Esophagus squamous epithelium (tissue), 5 donors: ENCODE measurements at places on chromosomes 11 and 22.

DNA sequence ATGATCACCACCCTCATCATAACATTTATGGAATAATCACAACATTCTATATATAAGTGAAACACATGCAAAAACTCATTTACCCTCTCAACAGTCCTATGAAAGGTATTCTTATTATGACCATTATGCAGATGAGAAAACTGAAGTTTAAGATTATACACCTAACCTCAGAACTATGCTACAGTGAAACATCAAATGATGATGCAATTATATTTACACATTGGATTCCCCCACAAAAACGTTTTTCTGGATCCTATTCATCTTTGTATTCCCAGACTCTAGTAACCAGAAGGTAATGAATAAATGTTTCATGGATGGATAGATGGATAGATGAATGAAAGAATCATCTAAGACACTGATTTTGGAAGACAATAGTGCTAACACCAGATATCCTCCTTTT is 54.8 kb downstream of the TCP11L1 start:
- DNase-seq = no peak

GRCh38 chr22:47375621-47376321 is 613.3 kb downstream of the TBC1D22A start:
- no peak for DNase-seq

DNA sequence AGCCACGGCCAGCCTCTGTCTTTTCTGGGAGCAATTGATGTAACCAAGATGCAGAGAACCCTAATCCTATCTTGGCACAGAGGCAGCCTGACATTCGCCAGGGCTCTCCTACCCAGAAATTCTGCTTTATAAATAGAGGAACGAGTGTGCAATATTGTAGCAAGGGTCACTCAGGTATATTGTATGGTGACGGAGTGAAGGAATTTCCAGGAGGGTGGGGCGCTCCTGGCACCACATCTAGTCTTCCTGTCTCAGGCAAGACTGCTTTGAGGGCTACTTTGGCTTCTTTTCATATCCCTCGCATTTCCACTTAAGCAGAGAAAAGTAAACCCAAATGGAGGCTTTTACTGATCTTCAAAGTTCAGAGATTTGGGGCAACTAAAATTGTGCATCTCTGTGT is 114.4 kb downstream of the BARX2 start:
- DNase-seq = no peak

DNA sequence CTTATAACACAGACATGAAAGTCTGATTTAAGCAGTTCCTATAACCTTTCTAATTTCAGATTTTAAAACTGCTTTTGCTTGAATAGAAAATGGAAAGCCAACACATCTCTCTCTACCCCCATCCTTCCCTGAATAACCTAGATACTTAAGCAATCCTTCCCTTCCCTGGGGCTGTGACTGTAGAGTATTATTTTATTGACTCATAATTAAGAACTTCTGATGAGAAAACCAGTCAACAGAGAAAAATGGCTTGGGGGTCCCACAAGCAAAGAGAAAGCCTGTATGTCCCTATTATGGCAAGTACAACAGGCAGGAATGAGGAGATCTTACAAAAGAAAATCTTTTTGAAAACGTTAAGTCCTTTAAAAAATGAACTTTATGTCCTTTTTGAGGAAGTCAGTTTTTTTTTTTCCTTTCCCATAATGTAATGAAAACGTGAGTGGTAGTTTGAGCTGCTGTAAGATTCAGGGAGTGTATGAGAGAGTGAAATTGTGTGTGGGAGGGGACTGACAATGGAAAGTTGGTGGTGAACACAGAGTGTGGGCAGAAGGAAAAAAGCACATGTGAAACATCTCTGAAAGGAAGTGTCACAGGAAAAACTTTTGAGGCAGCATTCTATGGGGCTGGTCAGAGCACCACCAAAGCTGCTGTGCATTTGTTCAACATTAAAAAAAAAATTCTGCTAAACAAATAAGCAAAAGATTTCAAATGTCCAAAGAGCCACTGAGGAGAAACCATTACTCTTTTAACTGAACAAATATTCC is 154.6 kb downstream of the MAML2 start:
- DNase-seq = no peak

DNA sequence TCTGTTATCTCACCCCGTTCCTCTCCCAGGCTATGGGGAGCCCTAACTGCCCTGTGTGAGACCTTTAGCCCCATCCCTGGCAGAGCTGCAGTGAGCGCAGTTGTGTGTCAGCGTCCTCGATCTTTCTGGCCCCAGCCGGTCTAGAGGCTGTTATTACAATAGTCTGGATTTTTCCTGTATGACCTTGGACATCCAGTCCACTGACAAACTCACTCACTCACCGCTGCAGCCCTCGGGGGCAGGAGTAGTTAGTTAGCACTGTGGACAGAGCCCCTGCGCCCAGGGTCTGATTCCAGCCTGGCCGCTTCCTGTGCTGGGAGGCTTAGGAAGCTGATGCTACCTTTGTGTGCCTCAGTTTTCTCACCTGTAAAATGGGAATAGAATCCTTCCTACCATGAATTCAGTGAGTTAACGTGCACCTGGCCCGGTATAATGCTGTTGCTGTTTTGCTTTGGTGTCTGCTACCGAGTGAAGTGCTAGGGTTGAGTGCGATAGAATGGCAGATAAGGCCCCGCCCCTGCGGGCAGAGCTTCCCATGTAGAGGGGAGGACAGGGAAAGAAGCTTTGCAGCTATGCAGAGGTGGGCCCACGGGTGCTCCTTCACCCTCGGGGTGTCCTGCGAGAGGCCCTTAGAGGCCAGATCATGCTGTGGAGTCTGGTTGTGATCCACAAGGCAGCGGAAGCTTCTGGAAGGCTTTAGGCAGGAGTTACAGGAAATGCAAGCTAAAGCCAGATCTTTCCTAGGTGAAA is 3.0 kb downstream of the LRP5 start:
- DNase-seq = no peak

GRCh38 chr11:15072551-15073143 is 746 bp upstream of the CALCB start:
- DNase-seq = no peak

DNA sequence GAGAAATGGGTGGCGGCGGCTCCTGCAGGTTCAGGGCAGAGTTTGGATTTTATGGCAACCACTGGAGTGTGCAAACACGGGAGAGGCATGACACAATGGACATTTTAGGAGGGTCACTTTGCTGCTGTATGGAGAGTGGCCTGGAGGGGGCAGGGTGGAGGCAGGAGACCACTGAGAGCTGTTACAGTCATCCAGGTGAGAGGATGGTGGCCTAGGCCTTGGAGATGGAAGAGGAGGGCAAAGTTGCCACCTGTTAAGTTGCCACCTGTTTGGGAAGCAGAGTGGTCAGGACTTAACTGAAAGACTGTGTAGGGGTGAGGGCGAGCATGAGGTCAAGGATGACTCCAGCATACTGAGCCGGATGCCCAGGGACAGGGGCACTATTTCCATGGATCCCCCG is 2.3 kb upstream of the RAD9A start:
- DNase-seq = no peak

GRCh38 chr11:73330569-73331093 is 22.6 kb downstream of the ARHGEF17 start:
- no peak for DNase-seq

- DNase-seq = no peak
Observed at GRCh38 chr11:97871816-97872215, 1148.9 kb upstream of the CNTN5 start.

- no peak for DNase-seq
Observed at GRCh38 chr22:20532256-20532993, 25.0 kb downstream of the MED15 start.

- DNase-seq = no peak
Observed at GRCh38 chr11:123434911-123435310, 4.8 kb downstream of the GRAMD1B start.

DNA sequence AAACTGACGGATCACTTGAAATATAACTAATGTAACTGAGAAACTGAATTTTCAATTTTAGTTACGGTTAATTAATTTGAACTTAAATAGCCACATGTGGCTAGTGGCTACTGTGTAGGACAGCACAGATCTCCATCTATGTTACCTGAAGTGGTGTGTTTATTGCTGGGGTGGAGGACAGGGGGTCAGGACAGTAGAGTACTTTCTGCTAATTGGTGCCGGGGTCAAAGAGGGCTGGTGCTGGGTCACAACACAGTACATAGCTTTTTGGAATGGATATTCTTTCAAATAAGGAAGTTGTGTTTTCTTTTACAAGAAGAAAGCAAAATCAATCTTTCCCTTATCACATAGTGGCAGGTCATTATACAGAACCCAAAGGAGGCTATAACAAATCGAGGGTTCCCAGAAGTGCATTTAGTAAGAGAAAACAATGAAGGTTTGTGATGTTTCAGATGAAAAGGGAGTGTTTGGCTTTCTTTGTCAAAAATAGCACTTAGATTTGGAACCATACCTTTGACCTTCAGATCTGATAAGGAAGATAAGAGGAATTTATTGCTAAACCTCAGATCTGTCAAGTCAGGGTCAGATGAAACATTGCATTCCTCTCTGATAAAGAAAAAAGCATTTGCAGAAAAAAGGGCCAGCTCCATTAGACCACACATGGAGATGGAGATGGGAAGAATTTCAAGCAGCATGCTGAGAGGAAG is 384.5 kb downstream of the AASDHPPT start:
- DNase-seq = no peak

DNA sequence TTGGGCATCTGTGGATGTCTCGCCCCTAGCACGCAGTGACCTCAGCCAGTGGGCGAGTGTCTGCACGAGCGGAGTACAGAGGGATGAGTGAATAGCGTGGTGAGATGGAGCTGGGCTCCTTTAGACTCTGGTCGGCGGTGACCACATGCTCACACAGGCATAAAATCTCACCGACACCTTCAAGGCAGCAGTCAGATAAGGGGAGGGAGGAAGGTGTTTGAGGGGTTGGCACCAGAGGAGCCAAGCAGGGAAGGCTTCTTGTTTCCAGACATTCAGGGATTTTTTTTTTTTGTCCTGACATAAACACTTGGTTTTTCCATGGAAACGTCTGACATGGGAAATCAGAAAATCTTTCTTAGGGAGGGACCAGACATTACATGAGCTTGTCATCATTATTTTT is 35.8 kb downstream of the GRIK4 start:
- DNase-seq = no peak

DNA sequence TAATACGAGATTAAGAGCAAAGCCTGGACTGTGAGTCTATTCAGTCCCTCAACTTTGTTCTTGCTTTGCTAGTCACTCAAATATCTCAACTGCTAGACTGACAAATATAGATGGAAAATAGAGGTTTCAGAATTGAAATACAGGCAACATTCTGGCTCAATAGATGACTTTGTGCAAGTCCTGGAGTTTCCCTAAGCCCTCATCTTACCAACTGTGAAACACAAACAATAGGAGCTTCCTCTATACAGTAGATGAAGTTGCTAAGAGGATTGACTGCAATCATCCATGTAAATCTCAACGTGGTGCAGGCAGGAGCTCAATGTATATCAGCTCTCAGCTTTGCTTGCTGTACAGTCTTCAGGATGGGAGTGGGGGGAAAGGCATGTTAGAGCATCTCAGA is 6.2 kb upstream of the MPEG1 start:
- no peak for DNase-seq

DNA sequence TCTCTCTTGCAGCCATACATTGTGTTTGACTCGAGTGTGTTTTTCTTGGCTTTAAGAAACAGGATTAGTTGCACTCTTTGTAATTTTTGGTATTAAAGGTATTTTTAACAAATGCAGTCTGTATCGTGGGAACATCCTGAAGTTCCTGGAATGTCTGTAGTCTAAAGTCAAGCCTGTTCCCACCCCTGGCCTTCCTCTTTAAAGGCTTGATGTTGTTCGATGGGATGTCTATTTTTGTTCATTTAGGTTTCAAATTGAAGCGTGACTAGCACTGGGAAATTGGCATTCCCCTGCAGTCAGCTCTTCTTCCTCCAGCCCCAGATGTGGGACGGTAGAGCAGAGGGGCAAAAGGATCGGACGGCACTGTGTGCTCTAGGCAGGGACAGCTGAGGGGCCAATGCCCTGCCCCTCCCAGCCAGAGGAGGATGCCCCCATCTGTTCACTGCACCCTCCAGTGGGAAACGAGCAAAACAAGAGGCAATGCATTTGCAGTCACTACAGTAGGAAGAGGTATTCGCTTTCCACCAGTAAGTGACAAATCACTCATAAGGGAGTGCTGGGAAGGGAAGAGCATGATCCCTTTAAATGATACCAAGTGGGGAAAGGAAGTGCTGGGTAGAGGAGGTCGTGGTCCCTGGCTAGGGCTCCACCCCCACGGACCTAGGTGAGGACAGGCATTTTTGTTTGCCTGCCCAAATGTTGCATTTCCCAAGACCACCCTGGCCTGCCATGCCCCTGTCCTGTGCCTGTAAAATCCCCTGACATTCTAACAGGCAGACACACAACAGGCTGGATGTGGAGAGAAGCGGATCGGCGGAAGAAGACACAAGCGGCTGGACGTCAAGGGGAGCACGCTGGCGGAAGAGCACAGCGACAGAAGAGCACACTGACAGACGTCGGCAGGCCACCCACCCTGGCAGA is 47.4 kb upstream of the SEPTIN5 start:
- DNase-seq = no peak

DNA sequence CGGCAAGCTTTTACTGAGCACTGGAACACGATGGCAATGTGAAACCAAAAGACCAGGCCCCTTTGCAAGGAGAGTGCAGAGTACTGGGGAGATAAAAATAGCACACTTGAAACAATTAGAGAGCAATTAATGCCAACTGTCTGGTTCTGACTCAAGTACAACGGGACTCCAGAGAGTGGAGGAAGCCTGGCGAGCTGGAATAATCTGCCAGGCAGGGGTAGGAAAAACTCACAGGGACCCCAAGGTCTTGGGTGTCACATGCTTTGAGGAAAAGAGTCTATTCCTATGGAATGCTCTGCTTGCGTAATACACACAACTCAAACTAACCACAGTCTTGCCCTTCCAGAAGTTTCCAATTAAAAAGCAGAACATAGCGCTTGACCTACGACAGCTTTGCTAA is 113.0 kb upstream of the CLMP start:
- no peak for DNase-seq

DNA sequence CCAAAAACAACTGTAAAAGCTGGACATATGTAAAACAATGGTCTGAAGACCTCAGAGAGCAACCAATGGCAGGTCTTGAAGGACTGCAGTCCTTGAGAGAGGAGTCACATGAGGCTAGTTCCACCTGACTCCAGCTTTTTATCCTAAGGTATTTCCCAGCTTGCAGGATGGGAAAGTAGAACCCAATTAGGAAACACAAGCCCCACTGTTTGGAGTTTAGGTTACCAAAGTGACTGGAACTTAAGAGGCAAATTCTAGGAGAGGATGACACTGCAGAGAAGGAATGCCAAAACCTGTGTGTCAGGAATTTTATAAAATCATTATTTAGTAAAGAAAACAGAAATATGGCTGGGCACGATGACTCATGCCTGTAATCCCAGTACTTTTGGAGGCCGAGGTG is 18.4 kb downstream of the OR2AT4 start:
- DNase-seq = no peak

GRCh38 chr22:46137218-46137766 is 13.0 kb upstream of the PPARA start:
- DNase-seq = no peak

GRCh38 chr11:129739339-129739738 is 76.3 kb upstream of the TMEM45B start:
- no peak for DNase-seq

- DNase-seq = no peak
Observed at GRCh38 chr22:45524157-45524556, 21.5 kb downstream of the FBLN1 start.
